ENCODE measurements at places on chromosomes 6 and 20.

DNA sequence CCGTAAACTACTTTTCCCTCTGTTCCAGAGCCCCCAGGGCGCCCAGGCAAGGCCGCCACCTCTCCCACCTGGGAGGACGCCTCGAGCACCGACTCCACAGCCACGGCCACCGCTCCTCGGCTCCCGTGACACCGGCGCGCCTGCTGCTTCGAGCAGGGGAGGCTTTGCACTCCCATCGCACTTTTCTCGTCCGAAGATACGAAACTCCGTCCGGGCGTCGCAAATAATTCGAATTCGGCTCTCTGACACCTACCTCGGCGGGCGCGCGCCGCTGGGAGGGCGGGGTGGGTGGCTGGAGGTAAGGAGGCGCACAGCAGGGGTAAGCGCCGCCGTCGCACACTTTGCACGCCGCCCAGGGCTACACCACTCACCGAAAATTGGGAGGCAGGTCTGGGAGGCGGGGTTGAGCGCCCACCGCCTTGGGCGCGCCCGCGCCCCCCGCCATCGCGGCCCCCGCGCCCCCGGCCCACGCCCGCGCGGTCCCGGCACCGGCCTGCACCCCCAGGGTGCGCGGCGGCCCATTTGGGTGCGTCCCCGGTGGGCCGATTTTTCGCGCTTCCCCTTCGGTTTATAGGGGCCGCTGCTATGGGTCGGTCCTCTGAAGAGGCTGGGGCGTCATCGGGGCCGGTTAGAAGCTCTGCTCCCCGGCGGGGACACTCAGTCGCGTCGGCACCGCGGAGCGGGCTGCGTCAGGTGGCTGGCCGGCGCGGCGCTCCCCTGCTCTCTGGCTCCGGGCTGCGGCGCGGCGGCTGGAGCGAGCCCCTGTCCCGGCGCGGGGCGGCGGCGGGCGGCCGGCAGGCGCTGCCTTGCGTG lies 36.2 kb downstream of the GNAS start:
- DNase-seq, result peak; percentile 55

DNA sequence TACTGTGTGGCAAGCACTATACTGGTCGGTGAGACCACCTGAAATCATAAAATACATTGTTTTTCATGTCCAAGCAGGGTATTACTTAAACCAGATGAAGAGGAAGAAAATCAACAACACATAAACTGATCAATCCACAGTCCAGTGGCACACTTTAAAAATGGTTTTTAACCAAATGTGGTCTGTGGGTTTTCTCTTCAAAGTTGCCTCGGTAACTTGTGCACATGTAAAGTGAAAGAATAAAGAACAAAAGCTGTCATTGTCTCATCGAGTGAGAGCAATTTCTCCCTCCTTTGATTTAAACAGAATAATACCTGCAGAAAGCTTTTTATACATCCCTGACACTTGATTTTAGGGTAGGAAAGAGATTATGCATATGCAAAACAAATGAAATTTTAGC lies 3.7 kb downstream of the FLRT3 start:
- DNase-seq, result no peak

GRCh38 chr6:112298816-112299281 lies 44.5 kb upstream of the LAMA4 start:
- peak; percentile 90 for DNase-seq

- no peak for DNase-seq
Observed at GRCh38 chr20:6767536-6768227, at the start of gene BMP2. Gene BMP2 (plus strand): TSS chr20:6767686. CDS start chr20:6770127, 2,441 bp downstream.

GRCh38 chr20:37622728-37623127 lies 71.1 kb upstream of the CTNNBL1 start:
- DNase-seq, result no peak

DNA sequence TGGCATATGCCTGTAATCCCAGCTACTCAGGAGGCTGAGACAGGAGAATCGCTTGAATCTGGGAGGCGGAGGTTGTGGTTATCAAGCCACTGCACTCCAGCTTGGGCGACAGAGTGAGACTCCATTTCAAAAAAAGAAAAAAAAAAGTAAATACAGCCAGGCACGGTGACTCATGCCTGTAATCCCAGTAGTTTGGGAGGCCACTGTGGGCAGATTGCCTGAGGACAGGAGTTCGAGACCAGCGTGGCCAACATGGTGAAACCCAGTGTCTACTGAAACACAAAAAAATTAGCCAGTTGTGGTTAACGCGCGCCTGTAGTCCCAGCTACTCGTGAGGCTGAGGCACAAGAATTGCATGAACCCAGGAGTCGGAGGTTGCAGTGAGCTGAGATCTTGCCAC lies 1.5 kb upstream of the NINL start:
- no peak for DNase-seq

DNA sequence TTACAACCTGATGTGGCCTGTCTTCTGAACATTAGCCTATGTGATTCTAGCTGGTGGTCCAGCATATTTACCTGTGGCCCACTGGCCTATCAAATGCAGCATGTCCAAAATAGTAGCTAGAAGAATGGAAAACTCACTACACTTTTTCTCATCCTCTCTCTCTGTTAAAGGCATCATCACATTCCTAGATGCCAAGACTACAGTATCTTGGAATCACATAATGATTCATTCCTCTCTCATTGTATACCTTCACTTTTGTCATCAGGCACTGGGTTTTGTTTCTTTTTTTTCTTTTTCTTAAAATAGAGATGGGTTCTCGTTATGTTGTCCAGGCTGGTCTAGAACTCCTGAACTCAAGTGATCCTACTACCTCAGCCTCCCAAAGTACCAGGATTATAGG lies 45.0 kb downstream of the FAM83B start:
- peak; percentile 65 for DNase-seq

DNA sequence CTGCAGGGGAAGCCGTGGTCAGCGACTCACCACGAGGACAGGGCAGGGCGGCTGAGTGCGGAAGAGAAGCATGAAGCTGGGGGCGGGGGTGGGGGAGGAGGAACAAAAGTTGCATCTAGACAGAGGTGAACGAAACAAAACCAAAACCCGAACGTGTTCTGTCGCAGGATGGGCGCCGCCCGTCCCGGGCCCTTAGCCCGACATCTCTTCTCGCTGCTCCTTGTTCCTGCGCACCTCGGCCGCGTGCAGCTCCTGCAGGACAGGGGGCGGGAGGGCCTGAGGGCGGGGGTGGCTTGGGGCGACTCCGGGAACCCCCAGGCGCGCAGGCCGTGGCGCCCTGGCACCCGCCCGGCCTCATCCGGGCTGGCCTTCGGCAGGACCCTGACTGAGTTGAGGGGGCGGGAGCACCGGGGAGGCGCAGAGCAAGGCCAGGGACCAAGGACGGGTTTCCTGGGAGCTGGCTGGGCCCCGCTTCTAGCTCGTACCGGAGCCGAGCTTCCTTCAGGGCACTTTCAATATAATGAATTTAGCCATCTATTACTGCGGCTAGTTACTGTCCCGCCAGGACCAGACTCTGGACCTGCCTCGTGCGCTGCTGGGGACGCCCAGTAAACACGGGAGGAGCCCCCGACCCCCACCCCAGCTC lies 12.0 kb downstream of the STMN3 start:
- peak; percentile 21 for DNase-seq

- peak; percentile 80 for DNase-seq
Observed at GRCh38 chr6:106475284-106475683, 114.8 kb downstream of the CRYBG1 start.

- DNase-seq, result no peak
Observed at GRCh38 chr20:1907586-1907985, 12.4 kb downstream of the SIRPA start.

- peak; percentile 44 for DNase-seq
Observed at GRCh38 chr20:382291-383115, 1.9 kb downstream of the TRIB3 start.

- DNase-seq, result no peak
Observed at GRCh38 chr6:124873066-124873410, 89.2 kb upstream of the RNF217 start.

GRCh38 chr6:88870717-88871330 lies 92.6 kb downstream of the RNGTT start:
- peak; percentile 54 for DNase-seq

GRCh38 chr20:7866285-7866684 lies 74.0 kb downstream of the HAO1 start:
- no peak for DNase-seq

- DNase-seq, result no peak
Observed at GRCh38 chr20:34012330-34012729, 18.6 kb downstream of the RALY start.

DNA sequence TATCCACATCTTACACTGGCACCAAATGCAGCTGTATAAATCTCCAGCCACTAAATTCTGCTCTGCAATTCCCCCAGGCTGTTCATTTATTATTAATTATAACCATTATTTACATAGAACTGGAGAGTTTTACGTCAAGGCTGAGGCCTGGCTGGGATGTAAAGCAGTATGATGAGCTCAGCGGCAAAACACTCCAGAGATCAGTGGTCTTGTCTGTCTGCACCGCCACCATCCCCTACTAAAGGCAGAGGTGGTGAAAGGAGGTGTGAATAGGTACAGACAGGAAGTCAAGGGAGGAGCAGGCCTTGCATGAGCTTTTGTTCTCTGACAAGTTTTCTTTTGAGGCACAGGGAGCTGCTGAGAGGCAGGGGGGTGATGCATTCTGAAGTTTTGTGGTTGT lies 159.9 kb upstream of the PCSK2 start:
- no peak for DNase-seq

GRCh38 chr6:56891754-56892153 lies 63.2 kb upstream of the BEND6 start:
- no peak for DNase-seq

GRCh38 chr6:35078226-35078850 lies 62.8 kb downstream of the TCP11 start:
- DNase-seq, result no peak

- DNase-seq, result no peak
Observed at GRCh38 chr6:33433001-33433543, 13.2 kb downstream of the SYNGAP1 start.

DNA sequence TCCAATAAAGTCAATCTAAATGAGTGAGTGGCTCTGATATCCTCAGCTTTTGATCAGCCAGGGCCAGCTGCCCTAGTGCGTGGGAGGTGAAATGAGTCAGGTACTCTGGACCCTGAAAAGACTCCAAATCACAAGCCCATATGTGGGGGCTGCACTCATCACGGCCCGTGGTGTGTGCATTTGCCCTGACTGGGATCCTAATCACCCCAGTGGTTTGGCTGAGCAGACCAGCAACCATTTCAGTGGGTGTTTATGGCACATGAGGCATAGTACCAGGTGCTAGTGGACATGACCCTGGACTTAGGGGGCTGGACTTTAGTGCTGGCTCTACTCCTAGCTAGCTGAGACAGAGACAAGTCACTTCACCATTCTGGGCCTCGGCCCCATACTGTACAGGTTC lies 39.4 kb downstream of the SCML4 start:
- DNase-seq, result no peak

DNA sequence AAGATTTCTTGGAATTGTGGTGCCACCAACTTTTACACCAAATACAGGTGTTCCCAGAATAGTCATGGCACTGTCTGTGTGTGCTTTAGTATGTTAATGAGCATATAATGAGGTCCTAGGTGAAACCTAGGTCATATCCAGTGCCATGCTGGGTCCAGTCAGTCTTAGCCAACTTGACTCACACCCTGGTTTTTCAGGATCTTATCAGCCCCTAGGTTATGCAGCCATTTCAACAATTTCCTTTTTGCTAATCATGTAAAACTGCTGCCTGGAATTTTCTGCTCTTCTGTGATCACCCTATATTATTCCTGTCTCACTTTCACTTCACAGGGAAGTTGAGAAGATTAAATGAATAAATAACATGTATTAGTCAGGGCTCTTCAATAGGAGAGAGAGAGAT lies 23.7 kb downstream of the SDHAF4 start:
- DNase-seq, result peak; percentile 54

- DNase-seq, result peak; percentile 40
Observed at GRCh38 chr6:53309059-53309900, 39.5 kb downstream of the ELOVL5 start.

DNA sequence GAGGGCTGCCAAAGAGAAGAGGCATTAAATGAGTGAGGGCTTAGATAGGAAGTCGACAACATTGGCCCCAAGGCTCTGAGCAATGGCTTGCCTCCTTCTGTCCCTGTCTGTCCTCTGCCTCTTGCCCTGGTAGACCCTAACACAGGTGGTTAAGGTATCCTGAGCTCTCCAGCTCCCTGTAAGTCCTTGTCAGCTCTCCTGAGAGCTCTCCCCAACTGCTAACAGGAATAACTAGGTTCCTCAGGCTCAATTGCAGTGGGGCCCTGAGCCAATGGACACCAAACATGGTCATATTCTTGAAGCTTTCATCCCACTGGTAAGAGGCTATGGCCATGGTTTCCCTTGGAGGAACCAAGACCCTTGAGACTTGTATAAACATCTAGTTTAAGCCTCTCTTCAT lies 5.0 kb upstream of the CPNE1 start:
- no peak for DNase-seq

- no peak for DNase-seq
Observed at GRCh38 chr6:36142971-36143838, 12.9 kb downstream of the MAPK13 start.

DNA sequence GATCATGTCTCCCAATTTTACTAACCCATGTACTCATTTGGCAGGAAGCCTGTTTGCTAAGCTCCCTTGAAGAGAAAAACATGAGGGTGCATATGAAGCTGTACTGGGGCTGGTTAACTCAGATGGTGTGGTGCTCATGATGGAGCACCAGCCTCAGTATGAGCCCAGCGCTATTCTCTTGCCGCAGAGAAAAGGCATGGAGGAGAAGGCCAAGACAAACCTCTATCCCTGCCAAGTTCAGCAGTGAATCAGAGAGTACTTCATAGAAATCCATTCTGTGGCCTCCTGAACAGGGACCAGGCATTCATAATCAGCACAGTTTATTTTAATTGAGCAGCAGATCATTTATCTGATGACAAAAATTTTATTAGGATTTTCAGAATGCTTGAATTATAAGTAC lies 398.1 kb downstream of the LMBRD1 start:
- no peak for DNase-seq

DNA sequence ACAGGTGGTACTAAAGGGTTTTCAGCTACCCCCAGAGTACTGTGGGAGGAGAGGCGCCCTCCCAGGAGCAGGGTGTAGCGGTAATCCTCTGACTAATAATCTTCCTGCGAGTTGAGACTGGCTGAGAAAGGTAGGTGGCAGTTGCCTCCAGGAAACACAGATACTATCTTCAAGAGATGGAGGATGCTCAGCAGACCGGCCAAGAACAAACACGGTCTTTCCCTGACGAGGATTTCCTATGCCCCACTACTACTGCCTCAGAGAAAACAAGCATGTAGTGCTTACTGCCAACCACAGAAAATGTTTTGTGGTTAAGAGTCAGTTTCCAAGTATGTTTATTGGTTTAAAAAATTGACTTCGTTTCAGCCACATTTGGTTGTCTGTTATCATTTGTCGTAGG lies 26.8 kb downstream of the C6orf89 start:
- peak; percentile 91 for DNase-seq
